Tibial nerve (tissue), 4 donors: ENCODE measurements at places on chromosomes 7 and 10.

- DNase-seq, result no peak
These were observed 15.9 kb downstream of the LRRC18 start for GRCh38 chr10:48923748-48924147.

DNA sequence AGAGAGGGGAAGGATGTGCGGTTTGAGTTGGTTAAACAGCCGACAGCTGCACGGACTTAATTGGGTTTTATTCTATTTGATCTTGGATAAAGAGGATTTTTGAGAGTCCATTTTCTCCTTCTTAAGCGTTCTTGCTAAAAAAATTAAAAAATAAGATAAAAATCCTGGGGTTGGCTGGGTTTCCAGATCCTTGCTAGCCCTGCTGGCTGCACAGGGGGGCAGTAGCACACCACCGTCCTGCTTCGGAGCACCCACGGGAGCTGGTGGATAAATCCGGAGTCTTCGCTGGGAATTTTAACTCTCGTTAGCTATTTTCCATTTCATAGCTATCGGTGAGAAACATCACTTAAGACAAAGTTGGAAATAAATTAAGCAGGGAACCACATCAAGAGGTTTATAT, 792.0 kb downstream of the TYW1 start:
- DNase-seq, result no peak

DNA sequence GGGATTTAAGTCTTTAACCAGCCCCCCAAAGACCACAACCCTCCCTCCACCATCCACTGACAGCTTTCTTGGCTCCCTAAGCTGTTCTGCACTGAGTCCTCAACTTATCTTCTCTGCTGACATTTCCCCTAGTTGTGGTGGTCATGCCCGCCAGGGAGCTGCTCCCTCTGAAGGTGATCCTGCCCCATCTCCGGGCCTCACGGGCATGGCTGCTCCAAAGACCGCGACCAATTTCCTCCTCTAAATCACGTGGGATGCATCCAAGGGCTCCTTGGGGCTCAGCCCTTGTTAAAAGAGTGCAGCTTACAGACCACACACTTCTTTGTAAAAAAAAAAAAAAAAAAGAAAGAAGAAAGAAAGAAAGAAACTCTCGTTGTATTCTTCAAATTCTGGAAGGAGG, 27.1 kb upstream of the KLF6 start:
- DNase-seq, result no peak

- DNase-seq, result no peak
These were observed 5.2 kb downstream of the CLIP2 start for GRCh38 chr7:74294191-74294998.

GRCh38 chr10:49605216-49605938, 4.7 kb upstream of the SLC18A3 start:
- DNase-seq, result no peak

DNA sequence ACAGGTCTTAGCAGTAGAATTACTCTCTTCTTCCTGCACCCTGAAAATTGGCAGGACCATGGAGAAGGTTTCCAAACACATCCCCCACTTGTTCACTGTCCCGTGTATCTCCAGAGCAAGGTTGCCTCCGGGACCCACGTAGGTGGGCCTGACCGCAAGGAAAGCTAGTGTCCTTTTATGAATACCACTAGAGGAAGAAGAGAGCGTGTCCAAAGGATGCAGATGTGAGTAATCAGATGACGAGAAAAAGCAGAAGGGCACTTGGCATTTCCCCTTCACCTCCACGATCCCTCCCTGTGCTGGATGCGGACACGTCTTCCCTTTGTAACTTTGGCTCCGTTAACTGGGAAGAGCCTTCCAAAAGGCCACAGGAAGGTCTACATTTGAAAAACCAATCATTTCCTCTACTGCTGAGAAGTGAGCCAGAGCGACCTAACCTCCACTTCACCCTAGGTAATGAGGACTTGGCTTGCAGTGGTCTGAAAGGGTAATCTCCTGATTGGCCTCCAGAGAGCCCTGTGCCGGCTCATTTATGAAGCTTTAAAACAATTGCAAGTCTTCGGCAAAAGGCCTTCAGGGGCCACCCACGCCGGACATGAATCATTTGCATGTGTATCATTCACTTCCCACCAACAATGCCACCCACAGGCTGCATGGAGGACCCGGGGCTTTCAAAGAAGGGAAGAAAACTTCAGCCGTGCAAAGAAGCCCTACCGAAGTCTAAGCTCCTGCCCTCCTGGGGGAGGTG, 55.4 kb downstream of the LYZL1 start:
- DNase-seq, result peak; percentile 34

- peak; percentile 11 for DNase-seq
These were observed 34.0 kb downstream of the ADAP1 start for GRCh38 chr7:920351-921070.

- no peak for DNase-seq
These were observed 239.2 kb upstream of the FZD8 start for GRCh38 chr10:35881320-35881719.

GRCh38 chr10:77424257-77424656, 213.4 kb downstream of the KCNMA1 start:
- no peak for DNase-seq

DNA sequence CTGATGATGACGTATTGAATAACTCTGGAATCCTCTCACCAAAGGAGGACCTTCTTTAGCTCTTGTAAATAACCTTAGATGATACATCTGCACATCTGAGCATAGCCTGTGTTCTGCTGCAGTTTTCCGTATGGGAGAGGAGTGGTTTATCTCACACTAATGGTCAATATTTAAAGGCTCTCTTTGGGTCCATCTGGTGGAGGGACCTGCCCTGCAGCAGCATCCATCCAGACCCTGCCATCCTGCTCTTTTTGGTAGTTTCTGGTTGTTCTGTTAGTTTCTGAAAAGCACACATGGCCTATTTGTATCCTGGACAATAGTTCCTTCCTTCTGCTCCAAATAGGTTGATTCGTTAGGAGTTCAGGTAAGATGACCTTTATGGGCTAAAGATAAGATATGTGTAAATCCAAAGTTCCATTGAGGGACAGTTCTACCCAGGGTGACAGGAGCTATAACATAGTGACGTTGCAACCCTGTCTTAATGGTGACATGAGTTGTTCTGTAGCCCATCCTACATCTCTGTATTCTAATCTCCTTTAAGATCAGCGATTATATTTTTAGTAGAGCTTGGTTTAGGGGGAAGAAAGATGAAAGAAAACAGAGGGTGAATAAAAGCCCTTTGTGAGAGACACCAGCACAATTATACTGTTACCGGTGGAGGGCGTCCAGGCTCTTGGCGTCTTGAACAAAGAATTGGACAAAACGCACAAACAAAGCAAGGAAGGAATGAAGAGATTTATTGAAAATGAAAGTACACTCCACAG, 60.0 kb upstream of the KLF14 start:
- DNase-seq, result peak; percentile 27

GRCh38 chr10:49458869-49459268, 63.0 kb upstream of the DRGX start:
- no peak for DNase-seq

- no peak for DNase-seq
These were observed 622.4 kb upstream of the C7orf33 start for GRCh38 chr7:147968046-147968610.

- no peak for DNase-seq
These were observed 13.2 kb downstream of the HDAC9 start for GRCh38 chr7:18508443-18509427.

DNA sequence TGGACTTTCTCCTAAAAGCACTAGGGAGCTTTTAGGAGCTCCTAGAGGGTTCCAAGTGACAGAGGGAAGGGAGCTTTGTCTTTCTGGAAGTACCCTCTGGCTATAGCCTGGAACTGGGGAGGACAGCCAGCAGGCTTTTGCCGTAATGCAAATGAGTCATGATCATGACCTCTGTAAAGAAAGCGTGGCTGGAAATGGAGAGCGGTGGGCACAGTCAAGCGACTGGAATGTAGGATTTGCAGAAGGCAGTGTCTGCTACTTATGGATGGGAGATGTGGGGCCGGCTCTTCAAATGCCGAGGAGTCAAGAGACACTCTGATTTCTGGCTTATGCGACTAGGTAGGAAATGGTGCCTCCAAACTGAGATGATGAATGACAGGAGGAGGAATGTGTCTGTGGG, 34.6 kb upstream of the PLPP4 start:
- DNase-seq, result no peak

GRCh38 chr7:26472971-26473370, 181.3 kb downstream of the SNX10 start:
- no peak for DNase-seq

GRCh38 chr10:132669208-132669861, 116.6 kb downstream of the NKX6-2 start:
- DNase-seq, result no peak

GRCh38 chr10:74855027-74855426, 28.6 kb downstream of the KAT6B start:
- no peak for DNase-seq

DNA sequence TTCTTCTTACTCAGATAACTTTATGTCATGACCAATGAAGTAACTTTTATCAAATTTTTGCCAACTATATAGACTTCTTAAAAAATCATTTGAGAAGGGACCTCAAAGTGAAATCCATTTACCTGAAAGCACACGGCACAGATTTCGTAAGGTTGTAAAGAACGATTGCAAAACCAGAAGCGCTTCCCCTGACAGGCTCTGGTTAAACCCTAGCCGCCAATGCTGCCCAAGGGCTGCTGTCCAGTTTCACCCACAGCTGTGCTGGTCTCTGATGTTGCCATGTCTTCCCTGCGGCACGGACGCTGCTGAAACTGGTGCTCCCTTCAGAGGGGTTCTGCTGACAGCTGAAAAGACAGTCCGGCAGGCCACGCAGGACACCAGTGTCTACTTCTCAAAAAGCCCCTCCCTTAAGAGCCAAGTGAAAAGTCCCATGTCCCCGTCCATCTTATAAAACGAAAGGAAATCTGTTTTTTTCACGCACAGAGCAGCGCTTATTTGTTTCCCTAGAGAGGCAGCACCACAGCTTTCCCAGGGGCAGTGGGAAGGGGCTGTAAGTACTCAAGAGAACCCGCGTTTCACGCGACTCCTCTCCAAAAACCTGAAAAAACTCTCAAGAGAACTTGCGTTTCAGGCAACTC, 32.5 kb downstream of the GNA12 start:
- no peak for DNase-seq

DNA sequence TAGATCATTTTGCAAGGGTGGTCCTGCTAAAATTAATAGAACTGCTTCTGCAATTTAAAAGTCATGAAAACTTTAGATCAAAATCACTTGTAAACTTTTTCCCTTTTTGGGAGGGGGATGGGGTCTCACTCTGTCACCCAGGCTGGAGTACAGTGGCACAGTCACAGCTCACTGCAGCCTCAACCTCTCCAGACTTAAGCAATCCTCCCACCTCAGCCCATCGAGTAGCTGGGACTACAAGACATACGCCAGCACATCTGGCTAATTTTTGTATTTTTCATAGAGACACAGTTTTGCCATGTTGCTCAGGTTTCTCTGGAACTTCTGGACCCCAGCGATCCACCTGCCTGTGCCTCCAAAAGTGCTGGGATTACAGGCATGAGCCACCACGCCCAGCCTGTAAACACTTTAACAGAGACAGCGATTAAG, 79.7 kb downstream of the LRRC17 start:
- no peak for DNase-seq

- no peak for DNase-seq
These were observed 112.4 kb downstream of the ELMO1 start for GRCh38 chr7:37336259-37336658.

GRCh38 chr10:7610651-7611389, 55.9 kb downstream of the ITIH5 start:
- DNase-seq, result peak; percentile 25

DNA sequence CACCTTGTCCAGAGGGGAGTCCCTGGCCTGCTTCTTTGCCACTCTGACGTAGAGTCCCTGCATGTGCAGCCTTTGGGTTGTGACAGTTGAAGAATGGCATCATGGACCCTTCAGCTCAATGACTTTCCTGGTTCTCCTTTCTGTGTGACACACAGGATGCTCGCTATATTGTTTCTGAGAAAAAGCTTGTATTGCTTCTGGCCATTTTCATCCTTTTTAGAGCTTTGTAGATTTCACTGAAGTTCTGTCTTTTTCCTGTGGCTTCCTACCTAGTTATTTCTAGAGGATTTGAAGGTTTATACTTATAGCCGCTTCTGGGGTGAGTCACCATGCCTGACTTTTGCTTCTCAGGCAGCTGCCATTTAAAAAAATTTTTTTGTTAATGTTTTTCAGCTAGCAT, 27.0 kb downstream of the SND1 start:
- DNase-seq, result no peak

DNA sequence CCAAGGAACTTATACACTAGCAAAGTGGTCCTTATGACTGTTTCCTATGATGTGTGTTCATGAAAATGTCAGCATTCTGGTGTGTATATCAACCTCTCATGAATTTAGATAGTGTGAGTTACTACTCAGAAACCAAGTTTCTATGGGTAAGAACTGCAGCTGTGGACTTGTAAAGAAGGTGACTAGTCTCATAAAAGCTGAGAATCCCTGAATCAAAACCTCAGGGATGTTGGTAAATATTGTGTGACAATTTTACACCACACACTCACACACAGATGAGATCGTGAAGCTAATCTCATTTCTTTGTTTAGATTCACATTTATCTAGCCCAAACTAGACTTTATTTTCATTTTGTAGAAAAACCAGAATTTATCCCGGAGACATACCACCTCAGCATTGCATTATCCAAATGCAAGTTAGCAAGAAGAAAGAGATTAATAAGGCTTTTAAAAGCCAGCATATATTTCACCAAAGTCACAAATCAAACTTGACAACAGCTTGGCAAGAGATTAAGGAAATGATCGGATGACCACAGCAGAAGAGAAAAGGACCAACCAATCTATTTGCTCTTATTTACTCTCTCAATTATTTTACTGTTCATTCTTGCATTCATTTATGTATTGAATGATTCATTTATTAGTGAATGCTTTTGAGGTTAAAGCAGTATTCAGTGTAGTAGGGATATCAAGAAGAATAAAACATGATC, 92.9 kb downstream of the PLXDC2 start:
- DNase-seq, result no peak
